ENCODE measurements at places on chromosomes 12 and 14. TPM values are rescaled to one million over a fixed set of nuclear protein-coding genes. Genes with fewer than 3 reads are reported as not detected.

- no peak overlapping the region for H3K27ac ChIP-seq
- no peaks in the 10 kb centered on the region for H3K4me1 ChIP-seq
- DNase-seq, result no peak
Measured at GRCh38 chr14:55832122-55832911, 252.3 kb downstream of the KTN1 start.

DNA sequence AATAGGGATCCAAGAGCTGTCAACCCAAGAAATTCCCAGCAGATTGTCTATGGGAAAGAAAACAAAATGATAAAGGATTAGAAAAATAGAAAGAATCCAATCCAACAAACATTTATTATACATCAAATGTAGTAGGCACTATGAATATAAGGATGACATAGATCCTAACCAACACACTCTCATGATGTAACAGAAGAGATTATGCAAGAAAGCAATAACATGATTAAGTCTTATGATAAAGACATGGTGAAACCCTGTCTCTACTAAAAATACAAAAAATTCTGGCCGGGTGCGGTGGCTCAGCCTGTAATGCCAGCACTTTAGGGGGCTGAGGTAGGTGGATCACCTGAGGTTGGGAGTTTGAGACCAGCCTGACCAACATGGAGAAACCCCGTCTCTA is 2.7 kb downstream of the MED6 start:
- no peak overlapping the region for H3K27ac ChIP-seq
- H3K27me3 ChIP-seq, result no peaks in the 10 kb centered on the region
- H3K4me1 ChIP-seq, result peaks cover 10% of the 10 kb centered on the region
- H3K36me3 ChIP-seq, result peaks cover 3% of the 10 kb centered on the region
- DNase-seq, result no peak

DNA sequence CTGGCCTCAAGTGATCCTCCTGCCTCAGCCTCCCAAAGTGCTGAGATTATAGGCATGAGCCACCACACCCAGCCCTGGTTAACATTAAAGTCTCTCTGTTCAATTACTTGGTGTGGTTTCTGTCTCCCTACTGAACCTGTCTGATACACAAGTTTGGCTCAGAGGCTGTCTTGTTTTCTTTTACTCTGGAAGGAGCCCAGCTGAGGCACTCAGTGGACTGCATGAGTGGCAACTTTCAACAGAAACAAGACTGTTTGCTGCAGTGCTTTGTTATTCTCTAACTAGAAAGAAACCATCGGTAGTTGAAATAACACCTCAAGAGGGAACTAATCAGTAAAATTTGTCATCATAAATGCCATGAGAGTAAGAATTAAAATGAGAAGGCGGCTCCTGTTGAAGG is 238.7 kb downstream of the FOXN3 start:
- H3K27ac ChIP-seq, result no peak overlapping the region
- no peaks in the 10 kb centered on the region for H3K36me3 ChIP-seq
- H3K4me3 ChIP-seq, result no peak overlapping the region
- no peak for DNase-seq

DNA sequence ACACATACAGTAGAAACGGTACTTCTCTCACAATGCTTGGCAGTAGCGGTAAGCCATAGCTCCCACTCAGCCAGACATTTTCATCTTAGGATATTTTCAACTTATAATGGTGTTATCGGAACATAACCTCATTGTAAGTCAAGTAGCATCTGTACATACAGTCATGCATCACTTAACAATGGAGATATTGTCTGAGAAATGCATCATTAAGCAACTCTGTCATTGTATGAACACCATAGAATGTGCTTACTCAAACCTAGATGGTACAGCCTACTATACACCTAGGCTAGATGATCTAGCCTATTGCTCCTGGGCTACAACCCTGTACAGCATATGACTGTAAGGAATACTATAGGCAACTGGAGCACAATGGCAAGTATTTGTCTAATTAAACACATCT is 40.8 kb downstream of the RPS6KA5 start:
- no peak overlapping the region for H3K27ac ChIP-seq
- no peaks in the 10 kb centered on the region for H3K27me3 ChIP-seq
- H3K36me3 ChIP-seq, result no peaks in the 10 kb centered on the region
- no peak for DNase-seq
- H3K4me1 ChIP-seq, result no peaks in the 10 kb centered on the region

The IFNG-AS1 gene
- total RNA-seq, result not detected

DNA sequence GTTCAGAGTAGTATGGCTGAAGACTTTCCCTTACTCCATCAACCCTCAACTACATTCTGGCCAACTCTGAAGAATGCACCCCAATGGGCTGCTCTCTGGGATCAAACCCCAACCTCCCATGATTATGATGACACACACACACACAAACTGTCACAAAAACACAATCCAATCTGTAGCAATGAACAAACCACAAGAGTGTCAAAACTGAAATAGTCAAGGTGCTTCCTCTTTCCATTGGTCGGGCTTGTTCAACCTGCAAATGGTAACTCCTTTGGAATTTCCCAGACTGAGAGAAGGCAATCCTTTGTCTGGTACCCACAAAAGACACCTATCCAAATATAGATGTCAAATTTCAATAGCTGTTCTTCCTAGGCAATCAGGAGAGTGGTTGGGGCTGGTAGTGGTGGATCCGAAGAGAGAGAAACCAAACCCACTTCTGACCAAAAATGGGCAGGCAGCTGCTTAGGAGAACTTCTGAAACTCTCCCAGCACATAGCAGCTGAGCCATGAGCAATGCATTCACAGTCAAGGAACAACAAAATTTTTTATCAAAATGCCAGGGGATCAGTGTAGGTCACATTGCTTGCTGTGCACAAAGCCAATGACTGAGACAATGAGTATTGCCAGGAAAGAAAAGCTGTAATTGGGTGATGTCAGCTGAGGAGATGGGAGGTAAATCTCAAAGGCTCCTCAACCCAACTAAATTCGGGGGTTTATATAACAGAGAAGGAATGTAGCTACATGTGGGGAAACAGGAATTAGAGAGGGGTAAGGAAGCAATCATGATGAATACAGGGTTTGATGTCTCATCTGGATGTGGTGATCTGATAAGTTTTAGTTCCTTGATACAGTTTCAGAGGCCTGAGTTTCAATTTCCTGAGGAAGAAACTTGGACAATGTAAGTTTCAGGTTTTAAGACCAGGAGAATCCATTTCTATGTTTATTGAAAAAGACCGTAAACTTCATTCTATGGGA is 191.4 kb downstream of the KITLG start:
- H3K27ac ChIP-seq, result no peak overlapping the region
- H3K4me3 ChIP-seq, result no peak overlapping the region
- DNase-seq, result no peak
- no peaks in the 10 kb centered on the region for H3K36me3 ChIP-seq
- no peaks in the 10 kb centered on the region for H3K4me1 ChIP-seq

DNA sequence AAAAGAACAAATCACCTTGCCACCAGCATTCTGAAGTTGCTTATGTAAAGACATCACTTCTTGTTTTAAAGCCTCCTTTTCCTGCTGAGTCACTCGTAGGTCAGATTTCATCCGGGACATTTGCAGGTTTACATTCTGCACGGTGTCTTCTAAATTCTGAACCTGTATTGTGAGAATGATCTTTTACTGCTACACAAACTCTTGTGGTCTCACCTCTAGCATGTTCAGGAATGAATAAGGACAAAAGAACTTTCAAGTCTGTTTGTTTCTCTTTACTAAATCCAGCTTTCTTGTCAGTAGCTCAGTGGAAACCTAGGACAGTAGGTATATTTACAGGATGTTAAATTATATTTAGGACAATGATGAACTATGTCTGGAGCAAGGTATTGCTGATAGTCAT is 73.5 kb upstream of the SAV1 start:
- H3K27me3 ChIP-seq, result no peaks in the 10 kb centered on the region
- H3K36me3 ChIP-seq, result peaks cover 3% of the 10 kb centered on the region
- H3K4me1 ChIP-seq, result no peaks in the 10 kb centered on the region
- no peak overlapping the region for H3K4me3 ChIP-seq
- H3K27ac ChIP-seq, result no peak overlapping the region
- no peak for DNase-seq

- H3K27me3 ChIP-seq, result peaks cover 47% of the 10 kb centered on the region
- H3K4me1 ChIP-seq, result peaks cover 9% of the 10 kb centered on the region
- H3K36me3 ChIP-seq, result no peaks in the 10 kb centered on the region
- no peak overlapping the region for H3K27ac ChIP-seq
- H3K4me3 ChIP-seq, result no peak overlapping the region
- no peak for DNase-seq
Measured at GRCh38 chr12:51911307-51911706, 4.0 kb downstream of the ACVRL1 start.

The RPL10L gene
- total RNA-seq, result not detected

GRCh38 chr12:57899010-57899662 is 42.2 kb upstream of the ATP23 start:
- no peak for DNase-seq
- H3K27me3 ChIP-seq, result no peaks in the 10 kb centered on the region

DNA sequence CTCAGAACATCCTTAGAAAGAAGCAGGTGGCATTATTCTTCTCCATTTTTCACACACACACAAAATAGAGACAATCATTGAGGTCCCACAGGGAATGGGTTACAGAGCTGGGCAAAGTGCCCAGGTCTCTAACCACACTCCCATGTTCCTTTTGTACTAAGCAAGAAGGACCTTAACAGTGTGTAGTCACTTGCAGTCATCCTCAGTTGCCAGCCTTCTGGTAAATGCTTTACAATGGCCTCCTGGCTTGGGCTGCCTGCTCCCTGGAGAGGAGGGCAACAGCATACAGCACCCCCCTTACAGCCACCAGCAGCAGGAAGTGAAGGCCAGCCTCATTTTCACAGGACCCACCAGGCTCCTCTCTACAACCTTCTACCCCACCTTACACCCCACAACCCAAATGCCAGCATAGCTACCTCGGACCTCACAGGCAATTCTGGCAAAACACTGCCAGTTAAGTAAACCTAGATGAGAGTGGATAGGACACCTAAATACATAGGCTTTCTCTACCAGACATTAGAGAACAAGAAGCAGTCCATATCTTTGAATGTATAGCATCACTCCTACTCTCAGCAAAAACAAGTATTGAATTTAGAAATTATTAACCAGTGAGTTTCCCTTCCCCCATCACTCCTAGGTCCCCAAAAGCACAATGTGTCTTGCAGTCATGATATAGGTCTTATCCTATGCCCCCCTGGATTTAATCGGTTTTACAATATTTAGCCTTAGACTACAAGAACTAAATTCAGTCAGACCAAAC is 88.1 kb downstream of the PPP2R5E start:
- H3K27me3 ChIP-seq, result no peaks in the 10 kb centered on the region
- peaks cover 6% of the 10 kb centered on the region for H3K4me1 ChIP-seq
- H3K4me3 ChIP-seq, result no peak overlapping the region
- DNase-seq, result no peak

DNA sequence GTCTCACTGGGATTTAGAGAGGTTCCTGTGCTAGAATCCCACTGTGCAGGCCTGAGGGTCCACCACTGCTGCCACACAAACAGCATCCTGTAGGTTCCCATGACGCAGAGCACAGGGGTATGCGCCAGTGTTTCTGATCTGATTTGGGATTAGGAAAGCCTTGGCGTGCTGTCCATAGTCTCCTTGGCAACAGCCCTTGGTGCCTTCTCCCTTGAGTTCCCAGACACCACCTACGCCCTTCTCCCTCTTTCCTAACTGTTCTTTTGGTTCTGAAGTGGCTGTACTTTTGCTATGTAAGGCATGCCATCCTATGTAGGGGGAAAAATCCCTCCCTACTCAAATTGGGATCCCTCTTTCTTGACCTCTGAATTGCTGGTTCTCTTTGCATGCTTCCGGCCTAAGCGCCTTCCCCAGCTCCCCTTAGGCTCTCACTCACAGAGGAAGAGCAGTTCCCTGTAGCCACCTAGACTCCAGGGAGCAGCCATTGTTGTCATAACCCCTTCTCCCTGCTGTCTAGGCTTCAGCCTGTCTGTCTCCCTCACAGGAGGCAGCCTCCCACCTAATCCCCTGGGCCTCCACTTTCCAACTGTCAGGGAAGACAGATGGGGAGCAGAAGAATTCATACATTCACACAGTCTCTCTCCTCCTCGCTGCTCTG is 14.8 kb upstream of the RIC8B start:
- peak overlapping the region; percentile 89 for H3K27ac ChIP-seq
- no peaks in the 10 kb centered on the region for H3K27me3 ChIP-seq
- no peaks in the 10 kb centered on the region for H3K36me3 ChIP-seq
- H3K4me3 ChIP-seq, result no peak overlapping the region
- H3K4me1 ChIP-seq, result peaks cover 50% of the 10 kb centered on the region

DNA sequence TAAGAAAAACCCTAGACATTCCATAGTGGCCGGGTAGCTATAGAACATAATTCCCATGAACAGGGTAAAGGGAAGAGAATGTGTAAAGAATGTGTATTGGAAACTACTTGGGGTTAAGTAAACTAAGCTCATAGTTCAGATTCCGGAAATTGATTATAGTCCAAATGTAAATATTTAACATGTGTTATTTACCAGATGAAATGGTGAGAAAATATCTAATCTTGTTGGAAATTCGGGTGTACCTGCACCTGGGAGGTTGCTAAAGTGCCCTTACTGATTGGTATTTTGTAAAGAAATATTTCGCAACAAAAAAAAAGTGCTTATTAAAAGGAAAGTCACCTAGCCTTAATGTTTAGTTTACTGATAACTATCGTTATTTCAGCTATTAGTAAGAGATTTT is 14.4 kb downstream of the RASSF9 start:
- no peak overlapping the region for H3K27ac ChIP-seq
- H3K36me3 ChIP-seq, result no peaks in the 10 kb centered on the region
- H3K4me3 ChIP-seq, result no peak overlapping the region
- no peak for DNase-seq

The CAPZA3 gene
- total RNA-seq, result not detected

DNA sequence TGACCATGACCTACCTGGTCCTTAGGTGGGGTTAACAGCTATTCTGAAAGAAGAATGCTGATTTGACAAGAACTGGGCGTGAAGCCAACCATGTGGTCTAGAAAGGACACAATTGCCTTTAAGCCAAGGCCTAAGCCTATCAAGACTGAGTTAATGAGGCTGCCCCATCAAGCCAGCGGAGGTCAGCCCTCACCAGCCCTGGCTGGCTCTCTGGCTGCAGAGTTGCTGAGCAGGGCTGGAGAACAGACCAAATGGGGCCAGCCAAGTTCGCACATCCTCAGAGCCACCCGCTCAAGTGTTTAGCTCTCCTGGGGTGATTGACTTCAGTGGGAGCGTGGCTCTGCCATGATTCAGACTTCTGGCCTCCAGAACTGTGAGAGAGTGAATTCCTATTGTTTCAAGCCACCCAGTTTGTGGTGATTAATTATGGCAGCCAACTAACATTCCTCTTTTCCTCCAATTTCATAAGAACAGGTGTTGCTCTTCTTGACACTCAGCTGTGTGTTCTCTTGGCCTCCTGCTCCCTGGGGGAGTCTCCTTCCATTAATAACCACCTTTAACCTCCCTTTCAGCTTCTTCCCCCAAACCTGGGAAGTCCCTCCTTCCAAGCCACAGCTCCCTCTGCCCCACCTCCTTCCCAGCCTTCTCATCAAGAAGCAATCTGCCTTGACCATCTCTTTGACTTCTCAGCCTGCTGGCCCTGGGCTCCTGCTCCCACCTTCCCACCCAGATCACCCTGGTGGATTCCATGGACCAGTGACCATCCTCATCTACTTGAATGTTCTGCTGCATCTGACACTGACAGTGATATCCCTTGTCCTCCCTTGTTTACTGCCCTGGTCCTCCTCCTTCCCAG is 5.3 kb upstream of the SERPINA5 start:
- no peaks in the 10 kb centered on the region for H3K27me3 ChIP-seq
- H3K4me1 ChIP-seq, result no peaks in the 10 kb centered on the region
- no peak overlapping the region for H3K4me3 ChIP-seq

GRCh38 chr14:67426983-67427606 is 15.1 kb upstream of the PLEK2 start:
- peaks cover 4% of the 10 kb centered on the region for H3K27me3 ChIP-seq
- H3K36me3 ChIP-seq, result no peaks in the 10 kb centered on the region
- peak; percentile 85 for DNase-seq
- no peak overlapping the region for H3K27ac ChIP-seq

Data from neural progenitor cell (in vitro differentiated cells).